ENCODE measurements at places on chromosomes 13 and 19.
A peak's percentile ranks its signal among the peaks of the same experiment; 100 is the strongest.

DNA sequence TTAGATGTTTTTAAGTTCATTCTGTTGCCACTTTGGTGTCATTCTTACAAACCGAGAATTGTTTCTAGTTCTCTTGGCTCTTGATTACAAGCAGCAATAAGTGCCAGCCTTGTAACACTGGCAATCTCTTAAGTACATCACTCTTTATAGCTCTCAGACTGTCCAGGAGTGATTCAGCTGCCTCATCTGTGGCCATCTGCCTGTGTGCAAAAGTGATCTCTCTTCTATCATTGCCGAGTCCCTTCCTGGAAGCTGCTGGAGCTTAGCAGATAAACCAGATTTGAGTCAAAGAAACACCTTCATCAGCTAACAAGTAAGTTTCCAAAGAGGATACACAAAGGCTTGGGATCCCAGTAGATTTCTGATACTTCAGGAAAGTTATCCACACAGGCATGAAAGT lies 23.2 kb downstream of the STOML3 start:
- no peak for DNase-seq

DNA sequence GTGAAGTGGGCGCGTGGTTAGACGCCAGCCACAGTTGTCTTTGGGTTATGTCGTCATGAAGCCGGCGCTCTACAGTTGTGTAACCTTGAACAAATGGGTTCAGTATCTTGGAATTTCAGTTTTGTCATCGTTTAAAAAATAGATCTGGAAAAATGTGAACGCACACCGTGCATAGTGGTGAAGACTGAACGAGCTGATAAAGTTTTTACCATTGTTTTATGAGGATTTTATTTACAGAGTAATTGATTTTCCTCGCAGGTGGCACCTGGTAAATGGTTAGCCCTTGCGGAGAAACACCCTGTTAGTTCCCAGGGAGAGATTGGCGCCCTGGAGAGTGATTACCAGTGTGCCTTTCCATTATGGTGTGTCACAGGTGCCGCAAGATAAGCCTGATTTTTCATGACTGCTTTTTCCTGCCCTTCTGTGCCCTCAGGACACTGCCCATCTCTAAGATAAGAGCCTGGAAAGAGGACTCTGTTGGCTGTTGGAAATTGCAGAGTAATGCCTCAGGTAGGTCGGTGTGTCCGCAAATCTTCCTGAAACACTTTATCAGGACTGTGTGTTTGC lies 577 bp downstream of the ZNF181 start:
- no peak for DNase-seq

DNA sequence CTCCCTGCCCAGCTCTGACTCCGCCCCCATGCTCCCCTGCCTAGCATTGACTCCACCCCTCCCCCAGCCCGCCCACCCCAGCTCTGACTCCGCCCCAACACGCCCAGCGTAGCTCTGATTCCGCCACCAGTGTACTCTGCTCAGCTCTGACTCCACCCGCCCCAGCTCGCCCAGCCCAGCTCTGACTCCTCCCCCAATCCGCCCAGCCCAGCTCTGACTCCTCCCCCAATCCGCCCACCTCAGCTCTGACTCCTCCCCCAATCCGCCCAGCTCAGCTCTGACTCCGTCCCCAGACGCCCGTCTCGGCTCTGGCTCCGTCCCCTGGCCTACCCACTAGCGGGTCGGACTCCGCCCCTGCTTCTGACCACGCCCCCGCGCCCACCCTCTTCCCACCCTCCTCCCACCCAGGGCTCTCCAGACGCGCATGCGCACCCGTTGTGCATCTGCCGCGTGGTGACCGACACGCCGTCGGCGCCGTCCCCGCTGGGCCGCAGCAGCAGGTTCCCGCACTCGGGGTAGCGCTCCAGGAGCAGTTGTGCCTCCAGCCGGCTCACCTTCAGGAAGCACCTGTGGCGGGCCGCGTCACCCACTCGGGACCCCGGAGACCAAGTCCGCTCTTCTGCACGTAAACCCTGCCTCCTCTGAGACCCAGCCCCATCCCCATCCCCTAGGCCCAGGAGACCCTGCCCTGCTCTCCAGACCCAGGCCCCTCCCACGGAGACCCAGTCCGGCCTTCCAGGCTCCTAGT lies 10.2 kb downstream of the STAP2 start:
- DNase-seq, result peak; percentile 94

DNA sequence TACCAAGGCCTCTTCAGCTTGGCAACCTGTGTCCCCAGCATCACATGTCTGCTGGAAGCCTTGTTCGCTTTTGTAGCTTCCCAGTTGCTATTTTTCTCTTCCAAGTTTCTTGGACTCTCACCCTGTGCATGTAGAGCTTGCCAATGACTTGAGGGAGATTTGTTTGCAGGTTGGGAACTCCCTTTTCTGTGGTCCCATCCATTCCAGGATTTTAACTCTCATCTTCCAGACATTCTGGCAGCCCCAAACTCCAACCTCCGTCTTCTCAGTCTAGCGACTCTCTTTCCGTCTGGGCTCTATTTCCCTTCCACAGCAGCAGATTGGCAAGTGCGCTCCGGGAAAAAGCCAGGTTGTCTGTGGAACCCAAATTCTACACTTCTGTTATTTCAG lies 9.0 kb downstream of the PLAUR start:
- no peak for DNase-seq

DNA sequence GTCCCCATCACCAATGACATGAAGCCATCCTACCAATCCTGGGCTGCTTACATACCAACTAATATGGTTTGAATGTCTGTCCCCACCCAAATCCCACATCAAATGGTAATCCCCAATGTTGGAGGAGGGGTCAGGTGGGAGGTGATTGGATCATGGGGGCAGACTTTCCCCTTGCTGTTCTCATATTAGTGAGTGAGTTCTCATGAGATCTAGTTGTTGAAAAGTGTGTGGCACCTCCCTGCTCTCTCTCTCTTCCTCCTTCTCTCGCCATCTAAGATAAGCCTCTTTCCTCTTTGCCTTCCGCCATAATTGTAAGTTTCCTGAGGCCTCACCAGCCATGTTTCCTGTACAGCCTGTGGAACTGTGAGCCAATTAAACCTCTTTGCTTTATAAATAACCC lies 53.6 kb upstream of the FAM124A start:
- no peak for DNase-seq

GRCh38 chr13:36166046-36166445 lies 34.9 kb upstream of the DCLK1 start:
- DNase-seq, result no peak

- DNase-seq, result no peak
Measured at GRCh38 chr13:66887088-66887487, 343.0 kb downstream of the PCDH9 start.

GRCh38 chr19:43471091-43471490 lies 5.7 kb upstream of the LYPD3 start:
- no peak for DNase-seq

- DNase-seq, result no peak
Measured at GRCh38 chr13:106105153-106105552, 430.3 kb downstream of the EFNB2 start.

DNA sequence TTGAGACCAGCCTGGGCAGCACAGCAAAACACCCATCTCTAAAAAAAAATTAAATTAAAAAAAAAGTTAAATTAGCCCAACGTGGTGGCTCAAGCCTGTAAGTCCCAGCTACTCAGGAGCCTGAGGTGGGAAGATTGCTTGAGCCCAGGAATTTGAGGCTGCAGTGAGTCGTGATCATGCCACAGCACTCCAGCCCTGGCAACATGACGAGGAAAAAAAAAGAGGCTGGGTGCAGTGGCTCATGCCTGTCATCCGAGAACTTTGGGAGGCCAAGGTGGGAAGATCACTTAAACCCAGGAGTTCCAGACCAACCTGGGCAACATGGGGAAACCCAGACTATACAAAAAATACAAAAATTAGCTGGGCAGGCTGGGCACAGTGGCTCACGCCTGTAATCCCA lies 2.2 kb upstream of the TMEM161A start:
- no peak for DNase-seq

GRCh38 chr19:32642771-32643170 lies 32.2 kb downstream of the ANKRD27 start:
- peak; percentile 18 for DNase-seq

- no peak for DNase-seq
Measured at GRCh38 chr13:48578516-48579164, 45.8 kb upstream of the RCBTB2 start.

DNA sequence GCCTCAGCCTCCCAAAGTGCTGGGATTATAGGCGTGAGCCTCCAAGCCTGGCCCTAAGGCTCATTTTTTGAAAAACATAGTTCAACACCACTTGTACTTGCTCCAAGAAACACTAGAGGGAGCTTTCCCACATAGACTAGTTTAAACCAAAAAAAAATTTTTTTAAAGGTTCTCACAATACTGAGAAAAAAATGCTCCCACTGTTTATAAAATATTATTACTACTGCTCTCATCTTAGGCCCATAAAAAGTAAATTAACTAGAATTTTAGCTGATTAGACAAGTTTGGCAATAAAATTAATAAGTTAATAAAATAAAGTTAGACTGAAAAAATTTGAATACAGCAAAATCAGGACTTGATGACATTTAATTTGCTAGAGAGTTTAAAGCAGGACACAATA lies 109.5 kb downstream of the TBC1D4 start:
- DNase-seq, result no peak

GRCh38 chr13:44240611-44241145 lies 132.9 kb upstream of the SERP2 start:
- DNase-seq, result no peak

DNA sequence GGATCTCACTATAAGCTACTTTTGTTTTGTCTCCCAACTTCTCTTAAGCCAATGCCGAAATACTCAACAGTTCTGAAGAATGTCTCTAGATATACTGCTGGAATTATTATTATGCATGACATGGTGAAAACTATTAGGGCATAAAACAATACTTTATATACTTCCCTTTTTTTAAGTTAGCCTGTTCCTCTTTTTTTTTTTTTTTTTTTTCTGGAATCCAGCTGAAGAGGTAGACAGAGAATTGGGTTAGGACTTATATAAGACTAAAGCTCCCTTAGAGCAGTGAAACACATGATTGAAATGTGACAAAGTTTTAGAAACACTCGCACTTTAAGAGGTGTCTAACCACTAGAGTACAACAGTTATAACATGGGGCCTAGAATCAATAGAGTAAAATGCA lies 850.9 kb upstream of the PCDH9 start:
- no peak for DNase-seq

DNA sequence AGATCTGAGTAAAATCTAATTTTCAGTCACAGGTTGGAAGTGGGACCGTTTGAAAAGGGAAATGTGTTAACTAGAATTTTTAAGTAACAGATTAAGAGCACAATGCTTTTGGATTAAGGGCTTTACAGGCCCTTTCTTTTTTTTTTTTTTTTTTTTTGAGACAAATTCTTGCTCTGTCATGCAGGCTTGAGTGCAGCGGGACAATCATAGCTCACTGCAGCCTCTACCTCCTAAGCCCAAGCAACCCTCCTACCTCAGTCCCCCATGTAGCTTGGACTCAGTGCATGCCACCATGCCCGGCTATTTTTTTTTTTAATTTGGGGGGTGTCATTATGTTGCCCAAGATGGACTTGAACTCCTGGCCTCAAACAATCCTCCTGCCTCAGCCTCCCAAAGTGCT lies 363.7 kb downstream of the LIG4 start:
- no peak for DNase-seq

DNA sequence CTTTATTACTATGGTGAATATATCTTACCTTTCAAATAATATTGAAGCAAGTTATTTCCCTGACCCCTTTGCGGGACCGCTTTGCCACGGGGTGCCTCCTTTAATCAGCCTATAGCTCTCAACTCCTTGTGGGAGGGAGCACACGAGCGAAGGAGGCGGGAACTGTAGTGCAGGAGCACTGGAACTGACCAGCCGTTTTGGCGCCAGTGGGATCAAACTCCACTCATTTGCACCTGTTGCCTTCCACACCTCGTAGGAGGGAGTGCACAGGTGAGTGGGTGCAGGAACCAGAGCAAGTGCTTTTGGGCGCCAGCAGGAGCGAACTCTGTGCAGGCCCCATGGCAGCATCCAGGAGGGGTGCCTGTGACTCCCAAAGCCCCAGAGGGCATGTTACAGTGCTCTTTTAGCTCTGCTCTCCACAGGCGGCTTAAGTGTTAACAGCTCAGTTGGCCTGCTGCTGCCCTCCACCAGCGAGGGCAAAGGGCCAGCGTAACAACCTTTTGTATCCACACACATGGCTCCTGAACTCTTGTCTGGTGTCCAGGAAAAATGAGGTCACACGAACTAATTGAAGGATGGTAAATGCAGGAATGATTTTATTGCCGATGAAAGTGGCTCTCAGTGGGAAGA lies 206.9 kb downstream of the GGACT start:
- DNase-seq, result no peak

DNA sequence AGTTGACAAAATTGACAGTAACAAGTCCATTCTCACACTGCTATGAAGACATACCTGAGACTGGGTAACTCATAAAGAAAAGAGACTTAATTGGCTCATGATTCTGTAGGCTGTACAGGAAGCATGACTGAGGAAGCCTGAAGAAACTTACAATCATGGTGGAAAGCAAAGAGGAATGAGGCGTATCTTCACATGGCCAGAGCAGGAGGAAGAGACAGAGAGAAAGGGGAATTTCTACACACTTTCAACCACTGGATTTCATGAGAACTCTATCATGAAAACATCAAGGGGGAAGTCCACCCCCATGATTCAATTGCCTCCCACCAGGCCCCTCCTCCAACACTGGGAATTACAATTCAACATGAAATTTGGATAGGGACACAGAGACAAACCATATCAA lies 758.4 kb upstream of the SLITRK1 start:
- DNase-seq, result no peak

GRCh38 chr19:35990771-35991730 lies 3.9 kb upstream of the SDHAF1 start:
- DNase-seq, result no peak

GRCh38 chr13:89584058-89584620 lies 1763.3 kb upstream of the MIR17HG start:
- DNase-seq, result no peak

- no peak for DNase-seq
Measured at GRCh38 chr13:110957181-110957884, 42.5 kb upstream of the ANKRD10 start.

DNA sequence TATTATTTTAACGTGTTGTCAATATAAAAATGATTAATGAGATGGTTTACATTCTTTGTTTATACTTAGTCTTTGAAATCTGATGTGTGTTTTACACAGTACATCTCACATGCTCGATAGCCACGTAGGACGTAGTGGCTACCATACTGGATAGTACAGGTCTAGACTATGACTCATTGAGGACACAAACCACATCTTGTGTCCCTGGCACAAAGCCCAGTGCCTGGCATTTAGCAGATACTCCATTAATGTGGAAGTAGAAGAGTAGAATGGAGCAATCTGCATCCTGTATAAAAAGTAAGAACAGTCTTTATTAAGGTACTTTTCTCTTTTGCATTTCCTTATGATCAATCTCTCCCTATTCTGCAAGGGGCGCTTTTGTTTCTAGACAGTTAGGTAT lies 49.0 kb upstream of the FRY start:
- no peak for DNase-seq

DNA sequence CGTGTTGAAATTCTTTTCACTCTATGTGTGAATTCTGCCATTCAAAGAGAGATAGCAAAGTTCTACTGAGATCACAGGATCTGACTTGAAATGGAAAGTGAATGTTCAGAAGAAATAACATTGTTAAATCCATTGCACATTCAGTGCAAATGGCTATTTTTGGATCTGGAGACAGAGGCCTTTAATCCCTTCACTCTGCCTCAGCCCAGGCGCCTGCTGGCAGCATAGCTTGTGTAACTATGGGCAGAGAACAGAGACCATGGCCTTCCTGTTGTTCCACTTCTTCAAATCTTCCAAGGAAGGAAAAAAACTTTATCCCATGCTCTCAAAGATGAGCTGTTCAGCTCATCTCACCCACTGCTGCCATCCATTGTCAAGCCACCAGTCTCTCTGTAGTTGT lies 265.4 kb downstream of the LMO7 start:
- DNase-seq, result no peak

- DNase-seq, result no peak
Measured at GRCh38 chr19:42277821-42278451, 8.9 kb downstream of the CIC start.

GRCh38 chr13:92510416-92510815 lies 716.2 kb upstream of the GPC6 start:
- no peak for DNase-seq
